Breast epithelium (tissue), 4 donors: ENCODE measurements at places on chromosomes 12 and 14.

DNA sequence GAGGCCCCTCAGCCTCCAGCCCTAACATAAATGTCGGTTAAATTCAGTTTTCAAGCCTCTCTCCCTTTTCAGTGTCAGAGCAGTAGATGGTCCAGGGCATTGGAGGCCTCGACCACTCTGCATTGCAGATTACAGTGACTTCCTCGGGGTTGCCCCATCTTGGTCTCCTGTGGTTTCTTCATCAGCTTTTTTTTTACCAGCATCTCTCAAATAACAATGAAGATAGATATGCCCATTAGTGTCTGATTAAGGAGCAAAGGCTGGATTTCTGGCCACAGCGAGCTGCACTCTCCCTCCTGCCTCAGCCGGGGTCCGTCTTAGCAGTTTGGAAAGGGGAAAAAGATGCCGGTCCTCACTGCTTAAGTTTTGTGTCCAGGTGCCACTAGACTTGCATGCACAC lies 49.7 kb downstream of the C14orf132 start:
- peak; percentile 3 for DNase-seq
- H3K27me3 ChIP-seq = no peaks in the 10 kb centered on the region
- H3K4me3 ChIP-seq = no peak overlapping the region
- H3K27ac ChIP-seq = no peak overlapping the region
- H3K4me1 ChIP-seq = no peaks in the 10 kb centered on the region
- H3K36me3 ChIP-seq = no peaks in the 10 kb centered on the region

GRCh38 chr12:89874146-89874545 lies 165.5 kb upstream of the ATP2B1 start:
- no peaks in the 10 kb centered on the region for H3K4me1 ChIP-seq
- H3K36me3 ChIP-seq = no peaks in the 10 kb centered on the region
- H3K27me3 ChIP-seq = no peaks in the 10 kb centered on the region
- no peak overlapping the region for H3K27ac ChIP-seq
- H3K4me3 ChIP-seq = no peak overlapping the region

- no peak overlapping the region for H3K27ac ChIP-seq
- no peak overlapping the region for H3K4me3 ChIP-seq
- no peaks in the 10 kb centered on the region for H3K27me3 ChIP-seq
- no peaks in the 10 kb centered on the region for H3K4me1 ChIP-seq
- H3K36me3 ChIP-seq = no peaks in the 10 kb centered on the region
These were observed 10.8 kb upstream of the TCTN2 start for GRCh38 chr12:123659996-123660727.

GRCh38 chr12:6899427-6899826 lies 5.2 kb upstream of the LRRC23 start:
- H3K4me3 ChIP-seq = no peak overlapping the region
- H3K36me3 ChIP-seq = no peaks in the 10 kb centered on the region
- no peaks in the 10 kb centered on the region for H3K4me1 ChIP-seq
- DNase-seq = no peak
- no peak overlapping the region for H3K27ac ChIP-seq

DNA sequence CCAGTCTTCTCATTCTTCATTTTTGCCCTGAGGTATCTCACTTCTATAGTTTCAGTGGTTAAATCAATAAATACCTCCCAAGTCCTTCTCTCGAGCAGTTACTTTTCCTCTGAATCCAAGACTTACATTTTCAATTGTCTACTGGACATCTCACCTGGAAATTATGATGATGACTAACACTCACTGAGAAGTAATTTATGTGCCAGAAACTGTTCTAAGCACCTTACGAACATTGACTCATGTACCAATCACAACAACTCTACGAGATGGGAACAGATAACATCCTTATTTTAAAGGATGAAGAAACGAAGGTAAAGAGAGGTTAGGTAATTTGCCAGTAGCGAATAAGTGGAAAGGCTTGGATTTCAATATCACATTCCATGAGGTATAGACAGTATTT lies 94.1 kb downstream of the EML5 start:
- H3K36me3 ChIP-seq = no peaks in the 10 kb centered on the region
- no peak overlapping the region for H3K4me3 ChIP-seq
- H3K27me3 ChIP-seq = no peaks in the 10 kb centered on the region
